IMR-90 (cell line): ENCODE measurements at places on chromosomes 16 and 17. TPM values are rescaled to one million over a fixed set of nuclear protein-coding genes. Genes with fewer than 3 reads are reported as not detected.

The TNS4 gene
- 0.28 TPM in 1 of 2 replicates, not detected in the other for total RNA-seq

The GAN gene
- 5.7 and 9.2 TPM in 2 replicates for total RNA-seq

The TBC1D3 gene
- not detected in 2 replicates for total RNA-seq

The TBC1D28 gene
- total RNA-seq: not detected in 2 replicates

The INCA1 gene
- total RNA-seq: under 0.01 and 0.18 TPM in 2 replicates

The SSTR5 gene
- not detected in 2 replicates for total RNA-seq

The CIBAR2 gene
- total RNA-seq: 0.18 TPM in 1 of 2 replicates, not detected in the other

The CYBA gene
- 65.6 and 90.5 TPM in 2 replicates for total RNA-seq

The TLCD2 gene
- total RNA-seq: 0.72 and 0.83 TPM in 2 replicates

The KRT40 gene
- not detected in 2 replicates for total RNA-seq

The PLA2G15 gene
- total RNA-seq: 18.1 and 19.5 TPM in 2 replicates

The TPSG1 gene
- total RNA-seq: not detected in 2 replicates

- DNase-seq: no peak
Measured at GRCh38 chr16:10838621-10839278, 20.2 kb upstream of the TVP23A start.

DNA sequence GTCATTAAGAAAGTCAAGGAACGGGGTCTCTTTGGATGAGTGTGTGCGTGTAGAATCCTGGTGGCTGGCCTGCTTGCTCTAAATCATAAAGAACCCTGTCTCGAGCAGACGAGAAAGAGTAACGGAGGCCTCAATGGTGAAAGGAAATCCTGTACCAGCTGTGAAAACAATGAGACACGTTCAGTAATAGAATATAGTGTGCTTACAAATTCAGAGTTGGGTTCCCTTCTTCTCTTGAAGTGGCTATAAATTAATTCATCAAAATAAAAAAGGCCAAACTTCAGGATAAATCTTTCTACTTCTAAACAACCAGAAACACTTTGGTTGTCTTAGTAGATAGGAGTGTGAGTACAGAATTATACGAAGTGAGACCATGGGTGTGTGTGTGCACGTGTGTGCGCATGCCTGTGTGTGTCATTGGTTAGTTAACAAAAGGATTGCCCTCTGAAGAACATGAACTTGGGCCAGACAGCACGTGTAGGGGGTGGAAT lies 48.5 kb downstream of the WWOX start:
- DNase-seq: no peak

- no peak for DNase-seq
Measured at GRCh38 chr16:67317853-67318252, 8.7 kb downstream of the KCTD19 start.

GRCh38 chr16:8632675-8633182 lies 11.2 kb downstream of the METTL22 start:
- no peak for DNase-seq

GRCh38 chr16:75420987-75421819 lies 12.1 kb downstream of the CFDP1 start:
- DNase-seq: peak; percentile 45

- no peak for DNase-seq
Measured at GRCh38 chr16:89502081-89502843, 5.9 kb upstream of the SPG7 start.

GRCh38 chr16:19677402-19677801 lies 40.6 kb downstream of the KNOP1 start:
- no peak for DNase-seq

GRCh38 chr16:3655396-3656159 lies 1.1 kb downstream of the DNASE1 start:
- DNase-seq: no peak

GRCh38 chr17:12826431-12826830 lies 37.1 kb downstream of the ARHGAP44 start:
- DNase-seq: no peak

DNA sequence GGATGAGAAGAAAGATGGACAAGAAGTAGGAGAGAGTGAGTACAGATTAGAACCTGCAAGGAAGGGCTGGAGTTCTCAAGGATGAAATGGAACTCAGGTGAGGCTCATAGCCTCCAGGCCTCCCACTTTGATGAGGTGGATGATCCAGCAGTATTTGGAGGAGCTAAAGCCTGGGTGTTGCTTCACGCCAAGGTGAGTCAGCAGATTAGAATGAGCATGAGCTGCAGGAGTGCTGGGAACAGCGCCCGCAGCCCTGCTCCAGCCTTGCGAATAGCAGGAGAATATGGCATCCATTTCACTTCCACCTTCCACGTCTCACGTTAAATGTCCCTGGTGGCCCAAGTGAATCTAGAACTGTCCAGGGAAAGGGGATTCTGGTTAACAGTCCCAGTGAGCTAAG lies 94.4 kb upstream of the CPHXL start:
- no peak for DNase-seq

DNA sequence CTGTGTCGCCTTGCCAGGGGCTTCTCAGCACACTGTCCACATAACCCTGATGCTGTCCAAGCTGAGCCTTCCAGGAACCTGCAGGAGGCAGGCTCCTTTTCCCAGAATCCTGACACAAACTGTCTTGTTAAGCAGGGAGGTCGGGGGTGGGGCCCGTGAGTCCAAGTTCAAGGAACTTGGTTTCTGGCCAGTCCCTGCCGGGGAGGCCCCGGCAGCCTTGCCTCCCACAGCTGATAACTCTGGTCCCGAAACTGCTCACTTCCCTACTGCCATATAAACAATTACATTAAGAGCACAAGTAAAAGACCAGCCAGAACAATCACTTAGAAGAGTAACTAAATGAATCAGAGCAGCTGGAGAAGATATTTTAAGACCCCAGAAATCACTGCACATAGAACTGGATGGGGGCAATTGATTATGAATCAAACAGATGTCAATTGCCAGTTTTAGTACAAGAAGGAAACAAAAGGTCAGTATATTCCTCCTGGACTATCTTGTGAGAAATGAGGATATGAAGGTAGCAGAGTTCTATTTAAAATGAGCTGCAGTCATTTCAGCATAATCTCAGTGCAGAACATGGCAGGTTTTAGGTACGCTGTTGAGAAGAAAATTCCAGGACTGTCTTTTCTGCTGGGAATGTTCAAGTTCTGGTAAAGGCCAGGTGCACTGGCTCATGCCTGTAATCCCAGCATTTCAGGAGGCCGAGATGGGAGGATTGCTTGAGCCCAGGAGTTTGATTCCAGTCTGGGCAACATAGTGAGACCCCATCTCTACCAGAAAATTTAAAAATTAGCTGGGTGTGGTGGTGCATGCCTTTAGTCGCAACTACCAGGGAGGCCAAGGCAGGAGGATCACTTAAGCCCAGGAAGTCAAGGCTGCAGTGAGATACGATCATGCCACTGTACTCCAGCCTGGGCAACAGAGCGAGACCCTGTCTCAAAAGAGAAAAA lies 169.8 kb downstream of the PITPNC1 start:
- DNase-seq: peak; percentile 71

- DNase-seq: peak; percentile 73
Measured at GRCh38 chr17:44865231-44865660, 17.6 kb downstream of the HIGD1B start.

DNA sequence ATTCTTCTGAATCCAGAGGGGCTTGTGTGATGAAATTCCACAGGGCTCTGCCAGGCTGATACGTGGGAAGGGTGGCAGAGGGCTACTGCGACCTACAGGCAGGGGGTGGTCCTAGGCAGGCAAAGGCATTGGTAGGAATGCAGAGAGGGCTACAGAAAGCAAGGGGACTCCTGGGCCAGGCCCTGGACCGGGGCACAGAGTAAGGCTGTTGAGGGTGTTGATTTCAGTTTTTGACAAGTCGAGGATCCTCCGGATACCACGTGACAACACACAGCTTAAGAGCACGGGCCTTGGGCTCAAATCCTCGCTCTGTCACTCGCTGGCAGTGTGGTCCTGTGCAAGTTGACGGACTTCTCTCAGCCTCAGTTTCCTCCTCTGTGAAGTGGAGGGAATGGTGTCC lies 19.1 kb upstream of the DOC2B start:
- DNase-seq: no peak

GRCh38 chr17:36523113-36523512 lies 11.6 kb downstream of the MYO19 start:
- DNase-seq: no peak

- no peak for DNase-seq
Measured at GRCh38 chr17:65418622-65419021, 142.8 kb downstream of the AXIN2 start.

DNA sequence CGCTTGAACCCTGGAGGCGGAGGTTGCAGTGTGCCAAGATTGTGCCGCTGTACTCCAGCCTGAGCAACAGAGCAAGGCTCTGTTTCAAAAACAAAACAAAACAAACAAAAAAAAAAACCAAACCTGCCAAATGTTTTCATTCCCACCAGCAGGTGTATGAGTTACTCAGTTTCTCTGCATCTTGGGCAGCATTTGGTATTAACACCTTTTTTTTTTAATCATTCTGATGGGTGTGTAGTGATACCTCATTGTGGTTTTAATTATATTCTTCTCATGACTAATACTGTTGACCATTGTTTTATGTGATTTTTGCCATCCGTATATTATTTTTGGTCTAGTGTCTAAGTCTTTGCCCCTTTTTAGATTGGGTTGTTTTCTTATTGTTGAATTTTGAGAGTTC lies 15.3 kb downstream of the NFATC3 start:
- no peak for DNase-seq

DNA sequence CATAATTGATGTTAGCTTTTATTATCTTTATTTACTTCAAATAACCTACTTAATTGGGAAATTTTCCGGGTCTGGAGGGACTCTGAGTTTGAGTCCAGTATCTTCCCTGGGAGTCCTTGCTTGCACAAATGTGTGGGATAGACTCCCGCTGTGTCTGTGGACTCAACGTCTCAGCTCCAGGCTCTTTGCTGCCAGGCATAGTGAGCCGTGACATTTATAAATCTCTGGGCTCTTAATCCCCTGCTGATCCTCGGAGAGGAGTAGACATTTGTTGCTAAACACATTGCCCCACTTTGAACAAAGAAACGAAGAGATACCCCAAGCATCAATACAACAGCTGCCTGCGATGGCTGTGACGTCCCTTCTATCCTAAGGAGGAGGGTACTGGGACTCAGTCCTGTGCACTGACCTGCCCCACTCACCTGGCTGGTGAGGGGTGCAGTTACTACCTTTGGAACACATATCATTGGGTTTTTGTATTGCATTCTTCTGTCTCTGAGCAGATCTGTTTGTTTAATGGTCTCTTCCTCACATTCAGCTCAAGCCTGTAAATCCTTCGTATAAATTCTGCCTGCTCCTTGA lies 316.9 kb downstream of the HAPSTR1 start:
- DNase-seq: no peak

DNA sequence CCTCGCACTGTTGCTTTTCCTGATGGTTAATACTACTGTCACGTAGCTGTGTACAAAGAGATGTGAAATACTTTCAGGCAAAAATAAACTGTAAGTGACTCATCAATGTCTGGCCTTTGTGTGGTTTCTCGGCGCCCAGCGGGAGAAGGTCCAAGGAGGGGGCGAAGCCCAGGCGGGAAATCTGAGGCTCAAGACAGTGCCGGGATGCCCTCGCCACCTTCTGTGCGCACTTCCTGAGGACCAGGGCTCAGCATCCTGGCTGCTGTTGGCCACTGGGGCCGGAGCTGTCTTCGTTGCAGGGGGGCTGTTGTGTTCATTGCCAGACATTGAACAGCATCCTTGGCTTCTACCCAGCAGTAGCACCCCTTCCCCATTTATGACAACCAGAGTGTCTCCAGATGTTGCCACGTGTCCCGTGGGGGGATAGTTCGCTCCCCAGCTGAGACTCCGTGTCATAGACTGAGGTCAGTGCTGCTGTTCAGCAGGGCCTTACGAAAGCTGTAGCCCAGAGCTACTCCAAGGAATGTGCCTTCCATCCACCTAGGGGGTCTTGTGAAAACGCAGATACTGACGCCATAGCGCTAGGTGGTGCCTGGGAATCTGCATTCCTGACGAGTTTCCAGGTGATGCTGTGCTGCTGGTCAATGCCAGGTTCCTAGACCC lies 67.3 kb upstream of the PLCG2 start:
- DNase-seq: peak; percentile 92

GRCh38 chr17:6894206-6894528 lies 62.6 kb upstream of the TEKT1 start:
- DNase-seq: no peak

- DNase-seq: no peak
Measured at GRCh38 chr16:87474566-87474996, 18.2 kb downstream of the ZCCHC14 start.

DNA sequence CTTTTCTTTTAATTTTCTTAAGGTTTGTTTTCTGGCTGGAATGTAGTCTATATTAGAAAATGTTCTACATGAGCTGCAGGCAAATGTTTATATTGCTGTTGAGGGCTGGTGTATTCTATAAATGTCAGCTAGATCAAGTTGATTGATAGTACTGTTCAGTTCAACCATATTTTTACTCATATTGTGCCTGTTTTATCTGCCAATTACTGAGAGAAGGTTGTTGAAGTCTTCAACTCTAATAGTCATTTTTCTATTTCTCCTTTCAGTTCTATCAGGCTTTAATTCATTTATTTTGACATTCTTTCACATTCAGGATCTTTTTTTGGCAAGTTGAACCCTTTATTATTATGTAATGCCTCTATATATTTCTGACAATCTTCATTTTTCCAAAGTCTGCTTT lies 93.2 kb upstream of the HS3ST3A1 start:
- no peak for DNase-seq

DNA sequence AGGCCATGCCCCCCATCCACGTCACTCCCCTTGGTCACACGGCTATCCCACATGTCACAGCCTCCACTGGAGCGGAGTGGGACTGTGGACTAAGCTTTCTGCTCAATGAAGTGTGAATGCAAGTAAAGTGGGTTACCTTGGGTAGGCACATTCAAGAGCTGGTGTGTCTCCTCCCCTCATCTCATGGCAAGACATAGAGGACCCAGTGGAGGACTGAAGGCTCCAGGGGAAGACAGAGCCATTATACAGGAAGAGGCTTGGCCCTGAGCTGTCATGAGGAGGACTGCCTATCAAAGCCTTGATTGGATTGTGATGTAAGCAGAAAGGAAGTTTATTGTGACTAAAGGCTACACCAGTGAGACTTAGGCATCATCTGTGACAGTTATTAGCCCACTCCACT lies 129.2 kb upstream of the CCL2 start:
- DNase-seq: no peak

DNA sequence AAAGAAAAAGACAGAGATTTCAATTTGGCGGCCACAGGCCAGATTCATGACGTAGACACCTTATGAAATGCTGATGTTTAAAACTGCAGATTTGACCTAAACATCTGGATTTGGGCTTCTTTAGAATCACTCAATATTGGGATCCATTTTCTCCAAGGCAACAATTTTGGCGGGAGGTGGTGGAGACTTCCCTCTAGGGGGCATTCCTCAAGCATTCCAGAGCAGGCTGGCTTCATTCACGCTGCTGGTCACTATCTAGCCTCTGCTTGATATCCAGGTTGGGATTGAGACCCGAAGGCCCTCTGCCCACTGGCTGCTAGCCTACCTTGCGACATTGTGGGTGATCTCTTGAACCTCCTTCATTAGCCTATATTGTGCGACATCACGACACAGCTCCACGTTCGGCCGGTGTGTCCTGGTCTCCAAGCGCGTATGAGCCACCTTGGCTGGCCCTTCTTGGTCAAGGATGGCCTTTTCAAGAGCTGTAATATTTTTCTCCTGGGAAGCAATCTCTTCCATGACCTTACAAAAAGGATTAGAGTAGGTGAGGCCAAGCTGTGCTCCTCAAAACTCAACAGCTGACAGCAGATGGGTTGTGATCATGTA lies 24.5 kb downstream of the FBXO39 start:
- peak; percentile 4 for DNase-seq

GRCh38 chr16:49739381-49739780 lies 116.5 kb downstream of the ZNF423 start:
- DNase-seq: no peak

GRCh38 chr17:40565769-40566409 lies 617 bp upstream of the CCR7 start:
- DNase-seq: no peak
